ENCODE measurements at places on chromosomes 2 and 18.
A peak's percentile ranks its signal among the peaks of the same experiment; 100 is the strongest.

DNA sequence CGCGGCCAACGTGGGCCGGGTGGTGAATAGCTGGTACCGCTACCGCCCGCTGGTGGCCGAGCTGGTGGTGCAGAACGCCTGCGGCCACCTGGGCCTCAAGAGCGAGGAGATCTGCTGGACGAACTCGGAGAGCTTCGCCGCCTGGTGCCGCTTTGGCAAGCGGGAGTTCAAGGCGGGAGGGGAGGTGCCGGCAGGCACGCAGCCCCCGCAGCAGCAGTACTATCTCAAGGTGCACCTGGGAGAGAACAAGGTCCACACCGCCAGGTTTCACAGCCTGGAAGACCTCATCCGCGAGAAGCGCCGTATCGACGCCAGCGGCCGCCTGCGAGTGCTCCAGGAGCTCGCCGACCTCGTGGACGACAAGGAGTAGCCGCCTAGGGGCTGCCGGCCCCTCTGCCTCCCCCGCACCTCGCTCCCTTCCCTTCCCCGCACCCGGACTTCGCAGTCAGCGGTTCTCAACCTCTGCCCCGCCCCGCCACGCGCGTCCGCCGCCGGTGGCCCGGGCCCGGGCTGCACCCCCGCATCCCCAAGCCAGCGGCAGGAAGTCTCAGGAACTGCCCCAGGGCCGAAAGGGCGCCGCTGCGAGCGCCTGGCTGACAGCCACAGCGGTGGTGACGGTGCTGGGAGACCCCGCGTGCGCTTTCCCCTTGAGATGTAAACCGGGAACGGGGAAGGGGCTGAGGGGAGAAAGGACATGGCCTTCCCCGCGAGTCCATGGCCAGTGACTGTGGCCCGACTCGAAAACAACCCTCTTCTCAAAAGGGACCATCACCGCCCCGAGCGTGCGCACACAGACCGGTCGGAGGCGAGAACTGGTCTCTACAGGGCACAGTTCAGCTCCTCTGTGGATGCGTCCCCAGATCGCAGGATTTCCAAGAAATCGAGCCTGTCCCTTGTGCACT, 2.2 kb downstream of the LRATD1 start:
- DNase-seq: peak; percentile 10

DNA sequence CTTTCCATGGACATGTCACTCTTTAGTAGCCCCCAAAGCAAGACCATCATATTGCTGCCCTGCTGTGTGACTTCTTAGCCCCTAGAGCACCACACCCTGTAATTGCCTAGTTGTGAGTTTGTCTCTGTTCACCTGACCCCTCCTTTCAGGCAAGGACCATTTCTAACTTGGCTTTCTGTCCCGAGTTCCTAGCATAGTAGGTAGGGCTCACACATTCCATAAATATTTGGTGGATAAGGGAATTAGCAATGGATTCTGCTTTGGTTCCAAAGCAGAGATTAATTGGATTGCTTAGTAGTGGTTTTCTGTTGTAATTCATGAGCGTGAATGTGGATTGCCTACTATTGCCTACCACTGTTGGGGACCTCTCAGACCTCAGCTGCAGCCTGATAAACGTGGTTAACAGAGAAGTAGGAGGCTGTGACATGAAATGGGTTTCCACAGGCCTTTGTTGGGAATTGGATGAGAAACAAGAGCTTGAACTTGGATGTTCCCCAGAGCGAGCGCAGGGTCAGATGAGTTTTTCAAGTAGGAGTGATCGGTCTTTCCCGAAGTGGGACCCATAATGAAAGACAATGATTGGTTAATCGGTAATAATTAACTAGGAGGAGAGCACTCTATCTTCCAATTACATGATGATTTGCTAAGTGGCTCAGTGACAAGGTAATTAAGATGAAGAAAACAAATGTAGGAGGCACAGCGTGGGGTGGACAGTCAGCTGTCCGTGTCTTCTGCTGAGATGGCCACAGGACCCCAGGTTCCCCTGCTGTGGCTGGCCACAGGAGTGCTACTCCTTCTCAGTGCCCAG, 13.4 kb upstream of the UGT1A1 start:
- DNase-seq: no peak

DNA sequence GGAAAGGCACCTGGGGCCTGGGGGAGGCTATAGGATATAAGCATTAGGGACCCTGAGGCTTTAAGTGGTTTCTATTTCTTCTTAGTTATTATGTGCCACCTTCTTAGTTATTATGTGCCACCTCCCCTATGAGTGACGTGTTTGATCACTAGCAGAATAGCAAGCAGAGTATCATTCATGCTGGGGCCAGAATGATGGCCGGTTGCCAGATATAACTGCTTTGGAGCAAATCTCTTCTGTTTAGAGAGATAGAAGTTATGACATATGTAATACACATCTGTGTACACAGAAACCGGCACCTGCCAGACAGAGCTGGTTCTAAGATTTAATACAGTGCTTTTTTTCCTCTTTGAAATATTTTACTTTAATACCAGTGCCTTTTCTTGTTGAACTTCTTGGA, 29.4 kb downstream of the LIPG start:
- no peak for DNase-seq

DNA sequence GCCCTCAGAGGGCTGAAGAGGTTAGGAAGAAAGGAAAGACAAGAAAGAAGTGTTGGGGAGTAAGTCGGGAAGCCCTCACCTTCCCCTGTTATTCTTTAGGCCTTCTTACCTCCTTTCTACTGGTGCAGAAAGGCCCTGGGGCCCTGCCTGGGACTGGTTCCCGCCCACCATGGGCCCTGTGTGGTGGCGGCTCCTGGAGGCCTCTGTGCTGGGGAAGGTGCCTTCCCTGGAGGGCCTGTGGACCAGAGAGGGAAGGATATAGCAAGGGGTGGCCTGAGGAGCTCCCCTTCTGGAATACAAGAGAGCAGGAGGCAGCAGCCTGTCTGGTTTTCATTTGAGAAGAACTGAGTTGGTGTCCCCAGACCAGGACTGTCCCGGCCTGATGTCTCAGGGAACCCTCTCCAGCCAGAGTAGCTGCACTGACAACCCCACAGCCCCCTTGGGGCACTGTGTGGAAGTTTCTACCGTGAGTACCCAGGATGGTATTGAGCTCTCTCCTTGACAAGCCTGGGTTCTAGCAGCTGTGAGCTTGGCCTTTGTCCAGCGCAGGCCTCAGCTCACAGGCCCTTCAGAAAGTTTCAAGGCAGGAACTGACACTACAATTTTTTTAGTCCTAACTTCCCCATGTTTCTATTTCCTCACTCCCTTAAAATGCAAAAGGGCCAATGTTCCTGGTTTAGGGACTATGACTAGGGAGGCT, 47.1 kb downstream of the EFR3B start:
- no peak for DNase-seq

GRCh38 chr2:54599914-54600313, 123.5 kb upstream of the EML6 start:
- no peak for DNase-seq

GRCh38 chr2:44942304-44943030, 965 bp downstream of the SIX3 start:
- no peak for DNase-seq
